ENCODE measurements at places on chromosomes 7 and 10.

DNA sequence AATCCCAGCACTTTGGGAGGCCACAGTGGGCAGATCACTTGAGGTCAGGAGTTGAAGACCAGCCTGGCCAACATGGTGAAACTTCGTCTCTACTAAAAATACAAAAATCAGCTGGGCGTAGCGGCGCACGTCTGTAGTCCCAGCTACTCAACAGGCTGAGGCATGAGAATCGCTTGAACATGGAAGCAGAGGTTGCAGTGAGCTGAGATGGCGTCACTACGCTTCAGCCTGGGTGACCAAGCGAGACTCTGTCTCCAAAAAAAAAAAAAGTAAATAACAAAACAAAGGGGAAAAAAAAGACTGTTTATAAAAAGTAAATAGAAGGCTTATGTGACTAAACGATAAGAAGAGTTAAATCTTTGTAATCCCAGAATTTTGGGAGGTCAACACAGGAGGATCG is 15.0 kb upstream of the DNMBP start:
- DNase-seq = no peak

DNA sequence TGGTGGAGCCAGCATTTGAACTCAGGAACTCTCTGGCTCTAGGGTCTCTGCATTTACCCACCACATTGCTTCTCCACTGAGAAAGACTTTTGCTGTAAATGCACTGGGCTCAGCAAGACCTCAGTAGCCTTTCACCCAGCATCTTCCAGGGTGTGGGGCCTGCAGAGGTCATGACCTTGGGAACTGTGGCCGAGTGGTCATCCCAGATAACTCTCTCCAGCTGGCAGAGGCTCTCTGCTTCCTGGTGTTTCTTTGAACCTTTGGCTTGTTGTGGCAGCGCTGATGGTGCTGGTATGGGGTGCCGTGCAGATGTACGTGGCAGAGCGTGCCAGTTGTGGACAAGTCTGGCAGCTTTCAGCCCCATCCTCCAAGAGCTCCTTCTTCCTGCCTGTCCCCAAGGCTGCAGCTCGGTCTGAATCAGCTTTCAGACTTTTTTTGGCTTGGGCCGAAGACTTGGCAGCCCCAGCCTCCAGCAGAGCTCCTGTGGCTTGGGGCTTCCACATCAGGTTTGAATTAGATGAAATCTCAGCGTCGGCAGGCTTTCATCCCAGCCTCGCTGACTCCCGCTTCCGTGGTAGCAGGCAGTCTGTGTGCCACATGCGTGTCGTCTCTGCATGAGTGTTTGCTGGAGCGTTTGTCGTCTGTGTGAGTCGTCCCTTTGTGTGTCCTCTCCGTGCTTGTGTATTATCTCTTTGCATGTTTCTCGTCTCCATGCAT is 21.5 kb downstream of the ADAMTS14 start:
- no peak for DNase-seq

DNA sequence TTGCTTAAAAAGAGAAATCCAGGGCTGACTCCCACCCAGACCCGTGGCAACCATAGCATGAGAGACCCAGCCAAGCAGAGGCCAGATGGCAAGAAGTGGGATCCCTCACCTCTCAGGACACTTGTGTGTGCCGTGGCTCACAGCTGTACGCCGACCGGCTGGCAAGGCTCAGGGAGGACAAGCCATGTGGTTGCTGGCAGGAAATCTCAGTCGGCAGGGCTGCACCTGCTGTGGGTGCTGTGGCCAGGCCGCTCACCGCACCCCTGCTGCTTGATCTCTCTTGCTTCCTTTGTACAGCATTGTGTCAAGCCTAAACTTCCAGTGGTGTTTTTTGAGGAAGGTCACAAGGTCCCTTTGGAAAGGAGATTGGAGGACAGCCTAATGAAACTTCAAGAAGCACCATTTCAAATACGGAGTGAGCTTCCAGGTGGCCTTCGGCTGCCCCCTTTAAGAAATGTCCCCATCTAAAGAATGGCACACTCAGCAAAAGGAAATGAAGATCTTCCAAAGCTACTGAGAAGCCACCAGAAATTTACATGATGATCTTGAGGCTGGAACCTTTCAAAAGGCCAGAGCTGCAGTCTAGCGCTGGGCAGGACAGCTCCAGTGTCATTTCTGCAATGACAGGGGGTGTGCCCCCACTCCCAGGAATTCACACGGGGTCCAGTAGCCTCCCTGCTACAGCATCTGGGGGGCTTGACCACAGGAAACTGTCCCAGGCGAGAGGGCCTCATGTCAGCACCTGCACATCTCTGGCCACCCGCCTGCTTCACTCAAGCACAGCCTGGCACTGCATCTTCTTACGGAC is 409.0 kb upstream of the MGMT start:
- peak; percentile 17 for DNase-seq

GRCh38 chr10:548238-548901 is 141.1 kb downstream of the DIP2C start:
- DNase-seq = no peak

DNA sequence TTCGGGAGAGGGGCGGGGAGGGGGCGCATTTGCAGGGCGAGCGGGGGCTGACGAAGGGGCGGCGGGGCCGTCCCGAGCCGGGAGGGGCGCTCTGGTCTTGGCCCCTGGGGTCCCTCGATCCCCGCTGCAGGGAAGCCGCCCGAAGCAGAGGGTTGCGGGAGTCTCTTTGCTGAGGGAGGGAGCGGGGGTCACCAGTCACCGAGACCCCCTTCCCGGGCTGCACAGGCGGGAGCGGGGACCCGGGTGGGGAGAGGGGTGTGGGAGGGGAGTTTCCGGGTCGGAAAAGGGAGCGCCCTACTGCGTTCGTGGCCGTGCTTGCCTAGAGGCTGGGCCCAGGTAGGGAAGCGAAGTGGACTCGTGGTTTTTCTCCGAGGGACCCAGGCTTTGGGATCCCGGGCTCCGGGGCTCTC is 422 bp downstream of the AP1S1 start:
- DNase-seq = no peak

GRCh38 chr10:69646185-69647060 is 16.4 kb downstream of the FAM241B start:
- DNase-seq = no peak

DNA sequence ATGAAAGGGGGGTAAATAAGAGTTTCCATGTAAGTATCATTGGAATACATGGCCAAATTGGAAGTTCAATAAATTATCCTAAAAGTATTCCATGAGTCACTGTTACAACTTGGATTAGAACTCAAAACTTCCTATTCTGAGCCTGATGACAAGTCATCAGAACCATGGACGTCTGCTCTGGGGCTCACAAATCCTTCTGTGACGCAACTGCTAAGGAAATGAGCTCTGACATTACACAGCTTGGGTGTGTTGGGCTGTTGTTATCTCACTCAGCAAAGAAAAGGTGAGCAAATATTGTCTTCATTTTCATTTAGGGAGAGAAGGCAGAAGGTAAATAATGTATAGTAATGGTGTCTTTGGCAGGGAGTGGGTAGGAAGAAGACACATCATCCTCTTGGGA is 214.8 kb upstream of the ADO start:
- DNase-seq = no peak

DNA sequence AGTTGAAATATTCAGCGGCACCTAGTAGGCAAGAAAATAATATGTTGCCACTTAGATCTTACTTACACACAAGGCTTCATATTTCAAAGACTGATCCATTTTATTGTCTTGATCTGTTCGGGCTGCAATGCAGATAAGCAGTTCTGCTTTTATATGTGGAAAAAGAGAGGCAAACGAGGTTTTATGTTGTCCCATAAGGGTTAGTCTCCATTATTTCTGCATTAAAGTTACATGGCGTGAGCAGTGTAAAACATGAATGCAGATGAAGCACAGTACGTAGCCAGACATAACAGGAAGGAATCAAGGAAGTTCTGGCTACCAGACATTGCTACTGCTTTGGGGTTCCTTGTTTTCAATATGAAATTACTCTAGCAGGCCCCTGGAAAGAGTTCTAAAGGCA is 224.8 kb downstream of the BBS9 start:
- no peak for DNase-seq

- DNase-seq = no peak
Measured at GRCh38 chr7:141161550-141162535, 88.0 kb downstream of the TMEM178B start.

DNA sequence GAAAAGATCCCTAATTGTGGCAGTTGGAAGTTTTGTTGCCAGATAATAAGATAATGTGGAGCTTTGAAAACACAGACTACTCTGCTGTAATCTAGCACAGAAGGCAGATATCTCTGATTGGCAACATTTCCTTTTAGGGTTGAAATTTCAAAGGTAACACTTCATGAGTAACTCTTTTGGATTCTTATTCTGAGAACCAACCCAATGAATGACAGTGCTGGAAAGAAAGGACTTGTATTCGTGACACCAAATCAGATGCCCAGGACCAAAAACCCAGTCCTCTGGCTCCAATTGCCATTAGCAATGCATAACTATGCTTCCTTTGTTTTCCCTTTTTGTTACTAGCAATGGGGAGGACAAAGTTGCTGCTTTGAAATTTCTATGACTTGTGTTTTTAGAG is 41.0 kb upstream of the ELMO1 start:
- no peak for DNase-seq

GRCh38 chr7:156772725-156773124 is 120.3 kb downstream of the LMBR1 start:
- no peak for DNase-seq

GRCh38 chr7:36011588-36011965 is 141.5 kb upstream of the EEPD1 start:
- DNase-seq = no peak

DNA sequence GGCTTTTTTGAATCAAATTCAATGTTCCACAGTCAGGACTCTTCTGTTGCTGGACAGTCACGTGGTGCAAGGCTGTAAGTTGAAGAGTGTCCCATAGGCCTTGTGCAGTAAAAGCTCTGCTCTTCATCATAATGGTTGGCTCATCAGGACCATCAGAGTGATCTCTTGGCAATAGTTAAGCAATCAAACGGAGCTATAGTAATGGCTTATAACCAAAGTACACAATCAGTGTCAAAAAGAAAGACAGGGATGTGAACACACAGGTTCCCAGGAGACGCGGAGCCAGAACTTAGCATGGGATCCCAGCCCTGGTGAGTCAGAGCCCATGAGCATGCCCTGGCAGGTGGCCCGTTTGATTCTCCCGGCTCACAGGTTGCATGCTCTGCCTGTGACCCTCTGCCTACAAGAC is 10.8 kb upstream of the GPNMB start:
- DNase-seq = no peak

DNA sequence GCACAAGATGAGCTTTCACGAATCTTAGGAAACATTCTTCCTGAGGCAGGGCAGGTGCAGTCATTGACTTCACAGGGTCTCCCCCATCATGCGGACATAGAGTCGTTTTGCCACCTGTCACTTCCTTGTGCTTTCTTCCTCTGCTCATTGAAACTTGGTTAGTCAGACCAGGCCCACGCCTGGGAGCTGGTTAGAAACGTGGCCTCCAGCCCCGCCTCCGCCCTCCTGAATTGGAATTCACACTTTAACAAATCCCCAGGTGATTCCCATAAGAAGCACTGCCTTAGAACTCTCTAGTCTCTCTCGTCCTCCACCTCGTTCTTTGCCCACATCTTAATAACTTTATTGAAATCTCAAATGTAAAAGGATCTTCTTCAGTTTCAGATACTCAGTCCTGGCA is 265.5 kb upstream of the FZD8 start:
- DNase-seq = no peak

GRCh38 chr10:107496594-107496993 is 332.1 kb upstream of the SORCS1 start:
- no peak for DNase-seq

DNA sequence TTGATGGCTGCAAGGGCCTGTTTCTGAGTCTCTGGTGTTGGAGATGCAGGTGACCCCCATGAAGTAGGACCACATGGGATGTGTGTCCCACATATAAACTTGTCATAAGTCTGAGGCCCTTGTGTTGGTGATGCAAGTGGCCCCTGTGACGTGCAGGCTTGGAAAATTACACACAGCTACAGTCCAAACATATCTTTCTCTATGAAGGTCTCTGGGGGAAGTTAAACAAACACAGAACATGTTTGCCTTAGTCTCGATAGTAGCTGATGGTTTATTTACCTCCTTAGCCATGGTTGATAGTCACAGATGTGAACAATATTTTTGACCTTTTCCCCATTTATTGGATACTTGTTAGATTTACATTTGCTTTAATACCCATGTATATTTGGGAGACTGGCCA is 64.7 kb downstream of the ADCY1 start:
- no peak for DNase-seq

DNA sequence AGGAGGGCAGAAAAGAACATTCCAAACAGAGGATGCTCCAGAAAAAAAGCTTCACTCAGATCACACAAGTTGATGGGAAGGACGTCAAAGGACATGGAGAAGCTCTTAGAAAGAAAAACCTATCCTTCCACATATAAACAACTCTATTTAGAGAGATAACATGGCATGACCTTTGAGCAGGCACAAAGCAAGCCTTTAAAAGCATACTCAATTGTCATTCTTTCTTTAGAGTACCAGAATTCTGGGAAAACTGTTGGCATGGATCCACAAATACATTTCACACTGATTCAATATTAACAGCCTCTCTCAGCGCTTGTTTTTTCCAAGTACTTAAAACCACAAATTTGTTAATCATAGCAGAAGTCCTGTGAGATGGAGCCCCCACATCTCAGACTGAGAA is 7.3 kb upstream of the ABLIM1 start:
- no peak for DNase-seq

DNA sequence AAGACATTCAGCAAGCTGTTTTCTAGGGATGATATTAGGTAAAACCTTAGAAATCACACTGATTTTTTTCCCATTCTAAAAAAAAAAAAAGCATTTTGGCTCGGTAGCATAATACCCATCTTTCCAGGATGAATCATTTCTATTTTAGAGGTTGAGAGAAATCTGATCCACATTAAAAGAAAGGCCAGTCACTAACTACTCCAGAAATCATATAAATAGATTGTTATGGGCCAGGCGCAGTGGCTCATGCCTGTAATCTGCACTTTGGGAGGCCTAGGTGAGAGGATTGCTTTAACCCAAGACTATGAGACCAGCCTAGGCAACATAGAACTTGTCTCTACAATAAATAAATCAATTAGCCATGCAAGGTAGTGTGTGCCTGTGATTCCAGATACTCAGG is 164.3 kb downstream of the BAMBI start:
- DNase-seq = no peak

Measured in stimulated activated naive B cell treated with anti-CD40 and anti-IgM and Interleukin-4, amounts not matched to agents 10 μg/mL and 1 μg/mL and 100 μg/mL, for 72 hours (primary cell).